CMK (cell line): ENCODE measurements at places on chromosomes 6 and 20.

DNA sequence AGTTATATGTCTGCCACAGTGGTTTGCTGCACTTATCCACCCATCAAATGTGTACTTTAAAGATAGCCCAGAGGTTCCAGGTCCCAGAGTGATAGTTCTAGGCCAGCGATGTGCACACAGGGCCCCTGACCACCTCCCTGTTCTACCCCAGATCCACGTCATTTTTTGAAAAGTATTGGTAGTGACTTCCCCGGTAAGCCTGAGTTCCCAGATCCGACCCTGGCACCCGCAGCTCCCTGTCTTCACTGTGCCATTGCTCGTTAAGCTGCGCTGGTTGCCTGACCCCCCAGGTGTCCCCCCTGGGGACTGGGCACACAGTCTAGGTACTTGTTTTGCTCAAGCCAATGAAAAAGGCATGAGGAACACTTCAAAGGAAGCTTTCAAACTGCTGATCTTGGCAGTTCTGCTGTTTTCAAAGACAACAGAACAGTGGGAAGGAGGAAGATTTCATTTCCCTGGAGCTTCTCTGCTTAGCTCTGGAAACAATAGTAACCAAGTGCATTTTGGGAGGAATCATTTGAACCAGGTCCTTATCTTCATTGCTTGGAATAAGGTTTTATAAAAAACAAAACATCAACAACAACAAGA lies 116.3 kb upstream of the TAB2 start:
- DNase-seq, result no peak

GRCh38 chr20:24109008-24109407 lies 120.4 kb upstream of the GGTLC1 start:
- DNase-seq, result no peak

DNA sequence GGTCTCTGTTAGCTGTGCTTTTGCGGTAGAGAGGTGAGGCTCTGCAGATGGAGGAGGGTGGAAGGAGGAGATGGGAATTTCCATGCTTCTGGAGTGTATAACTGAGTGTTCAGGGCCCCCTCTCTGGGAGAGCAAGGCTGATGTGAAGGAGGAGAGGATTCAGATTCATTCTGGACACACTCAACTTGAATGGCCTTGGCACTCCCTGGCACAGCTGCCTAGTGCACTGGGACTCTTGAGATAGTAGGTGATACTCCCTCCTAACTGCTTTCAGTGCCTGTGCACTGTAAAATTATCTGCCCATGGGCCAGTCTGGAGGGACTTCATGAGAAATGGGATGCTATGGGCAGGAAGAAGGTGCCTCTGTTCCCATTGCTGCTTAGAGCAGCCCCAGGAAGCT lies 54.2 kb upstream of the MYL9 start:
- no peak for DNase-seq

DNA sequence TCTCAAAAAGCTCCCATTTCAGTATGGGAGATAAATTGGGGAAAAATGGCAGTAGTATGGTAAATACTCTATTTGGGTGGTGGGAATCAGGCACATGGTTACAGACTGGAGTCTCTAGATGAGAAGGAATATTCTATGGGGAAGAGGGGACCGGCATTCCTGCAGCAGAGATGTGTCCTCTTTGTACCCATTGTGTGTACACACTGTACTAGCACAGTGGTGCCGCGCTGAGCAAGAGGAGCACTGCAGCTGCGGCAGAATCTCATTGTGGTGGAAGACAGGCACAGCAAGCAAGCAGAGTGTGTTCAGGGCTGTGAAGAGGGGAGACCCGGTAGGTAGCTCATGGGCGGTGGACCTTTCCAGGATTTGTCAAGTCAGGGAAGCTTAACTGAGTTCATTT lies 13.0 kb downstream of the AFDN start:
- DNase-seq, result no peak

GRCh38 chr6:45473121-45473993 lies 95.6 kb upstream of the SUPT3H start:
- no peak for DNase-seq

- DNase-seq, result no peak
These were observed 22.0 kb upstream of the PRSS35 start for GRCh38 chr6:83490217-83490807.

- no peak for DNase-seq
These were observed 15.0 kb downstream of the RAB23 start for GRCh38 chr6:57207141-57207540.

GRCh38 chr6:4399656-4400055 lies 264.3 kb upstream of the ECI2 start:
- no peak for DNase-seq

GRCh38 chr6:158389193-158389919 lies 77.1 kb downstream of the TULP4 start:
- no peak for DNase-seq

DNA sequence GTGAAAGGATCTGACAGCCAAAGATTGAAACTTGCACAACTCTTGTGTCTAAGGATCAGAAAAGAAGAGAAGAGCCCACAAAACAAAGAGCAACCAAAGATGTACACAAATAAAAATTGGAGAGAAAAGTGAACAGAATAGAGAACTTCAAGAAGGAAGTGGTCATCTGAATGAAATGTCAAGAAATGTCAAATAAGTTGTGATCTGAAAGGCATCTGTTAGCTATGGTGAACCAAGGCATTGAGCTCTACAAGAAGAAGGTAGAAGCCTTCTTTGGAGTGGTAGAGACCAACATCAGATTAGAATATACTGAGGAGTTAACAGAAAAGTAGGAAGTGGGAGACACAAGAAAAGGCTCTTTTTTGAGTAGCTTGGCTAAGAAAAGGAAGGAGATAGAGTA lies 28.5 kb downstream of the IL17F start:
- no peak for DNase-seq

DNA sequence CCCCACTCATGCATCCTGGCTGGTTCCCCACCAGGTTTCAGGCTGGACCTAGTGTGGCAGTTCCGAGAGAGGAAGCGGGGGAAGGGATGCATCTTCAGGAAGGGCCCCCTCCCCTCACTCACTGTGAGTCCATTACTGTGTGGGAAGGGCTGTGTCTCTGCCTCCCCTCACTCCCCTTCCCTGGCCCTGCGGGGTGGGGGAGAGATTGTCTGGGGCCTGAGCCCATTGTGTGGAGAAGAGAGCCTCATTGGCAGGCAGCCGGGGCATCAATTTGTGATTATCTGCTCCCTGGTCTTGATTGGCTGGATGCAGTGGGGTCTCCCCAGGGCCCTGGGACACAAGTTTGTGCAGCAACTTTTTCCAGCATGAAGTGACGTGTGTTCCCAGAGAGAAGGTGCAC lies 4.1 kb upstream of the MYT1 start:
- no peak for DNase-seq

DNA sequence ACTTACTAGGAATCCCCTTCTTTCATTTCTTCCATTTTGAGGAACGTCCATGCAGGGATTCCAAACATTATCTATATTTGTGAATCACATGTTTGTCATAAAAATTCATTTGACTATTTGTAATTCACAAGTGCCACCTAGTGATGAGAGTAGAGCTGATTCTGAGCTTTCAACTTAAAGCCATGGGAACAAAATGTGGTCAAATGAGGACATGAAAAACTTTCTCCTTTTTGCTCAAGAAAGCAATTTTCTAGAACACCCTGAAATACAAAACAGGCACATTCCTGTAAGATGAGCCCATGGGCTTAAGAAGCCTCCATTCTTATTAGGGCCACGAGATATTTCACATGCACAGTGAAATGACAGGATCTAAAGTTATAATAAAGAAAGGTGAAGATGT lies 12.3 kb downstream of the MAP3K7 start:
- DNase-seq, result no peak

GRCh38 chr6:4889701-4890100 lies 113.5 kb downstream of the CDYL start:
- no peak for DNase-seq

DNA sequence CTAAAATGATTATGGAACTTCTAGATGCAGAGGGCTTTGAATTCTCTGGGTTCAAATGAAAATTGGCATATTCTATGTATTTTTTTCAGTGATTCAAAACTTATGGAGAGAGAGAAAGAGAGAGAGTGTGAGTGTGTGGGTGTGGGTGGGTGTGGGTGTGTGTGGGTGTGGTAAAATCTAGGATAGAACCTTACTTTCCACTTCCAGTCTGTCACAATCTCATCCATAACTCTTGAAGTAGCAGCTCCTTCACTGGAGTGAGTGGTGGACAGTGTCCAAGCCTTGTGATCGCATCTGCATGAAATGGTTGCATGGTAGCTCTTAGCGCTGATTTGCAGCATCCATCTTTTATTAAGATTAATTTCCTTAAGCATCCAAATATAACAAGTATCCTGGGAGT lies 37.7 kb downstream of the ADGB start:
- DNase-seq, result no peak
